ENCODE measurements at places on chromosomes 13 and 19. TPM values are rescaled to one million over a fixed set of nuclear protein-coding genes. Genes with fewer than 3 reads are reported as not detected.

The SULT2B1 gene
- polyA plus RNA-seq = 0.43 TPM

GRCh38 chr13:61935710-61936109 lies 520.1 kb upstream of the PCDH20 start:
- DNase-seq = no peak

DNA sequence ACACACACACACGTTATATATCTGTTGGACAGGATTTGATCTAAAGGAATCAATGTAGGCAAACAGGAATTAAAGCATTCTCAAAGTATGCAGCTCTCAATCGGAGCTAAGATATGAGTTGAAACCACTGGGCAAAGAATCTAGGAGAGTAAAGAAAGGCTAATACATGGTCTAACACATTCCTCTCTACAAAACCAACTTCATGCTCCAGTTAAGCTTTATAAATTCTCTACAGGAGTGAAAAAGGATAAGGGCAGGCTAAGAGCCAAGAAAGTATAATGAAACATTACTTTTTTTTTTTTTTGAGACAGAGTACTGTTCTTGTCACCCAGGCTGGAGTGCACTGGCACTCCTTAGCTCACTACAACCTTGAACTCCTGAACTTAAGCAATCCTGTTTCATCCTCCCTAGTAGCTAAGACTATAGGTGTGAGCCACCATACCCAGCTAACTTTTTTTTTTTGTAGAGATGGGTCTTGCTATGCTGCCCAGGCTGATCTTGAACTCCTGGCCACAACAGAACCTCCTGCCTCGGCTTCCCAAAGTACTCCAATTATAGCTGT lies 10.6 kb downstream of the FBXL3 start:
- no peak for DNase-seq

DNA sequence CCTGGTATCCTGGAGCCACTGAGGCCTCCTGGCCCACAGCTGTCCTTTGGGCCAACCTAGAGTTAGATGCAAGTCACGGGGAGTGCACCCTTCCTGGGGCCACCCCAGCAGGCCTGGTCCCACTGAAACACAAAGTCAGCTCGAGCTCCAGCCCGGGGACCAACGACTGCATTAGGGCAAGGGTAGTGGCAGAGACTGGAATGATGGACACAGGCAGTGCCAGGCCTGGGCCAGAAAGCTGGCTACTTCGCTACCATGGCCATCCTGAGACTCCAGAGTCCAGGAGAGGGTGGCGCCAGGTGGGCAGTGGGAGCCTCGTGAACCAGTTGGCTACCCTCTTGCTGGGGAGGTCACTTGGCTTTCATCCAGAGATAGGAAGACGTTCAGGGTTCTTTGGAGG lies 22.2 kb upstream of the RNF17 start:
- no peak for DNase-seq

- no peak for DNase-seq
Observed at GRCh38 chr13:19882231-19882630, 18.8 kb upstream of the ZMYM5 start.

- DNase-seq = no peak
Observed at GRCh38 chr13:46475541-46475991, 77.4 kb upstream of the LRCH1 start.

DNA sequence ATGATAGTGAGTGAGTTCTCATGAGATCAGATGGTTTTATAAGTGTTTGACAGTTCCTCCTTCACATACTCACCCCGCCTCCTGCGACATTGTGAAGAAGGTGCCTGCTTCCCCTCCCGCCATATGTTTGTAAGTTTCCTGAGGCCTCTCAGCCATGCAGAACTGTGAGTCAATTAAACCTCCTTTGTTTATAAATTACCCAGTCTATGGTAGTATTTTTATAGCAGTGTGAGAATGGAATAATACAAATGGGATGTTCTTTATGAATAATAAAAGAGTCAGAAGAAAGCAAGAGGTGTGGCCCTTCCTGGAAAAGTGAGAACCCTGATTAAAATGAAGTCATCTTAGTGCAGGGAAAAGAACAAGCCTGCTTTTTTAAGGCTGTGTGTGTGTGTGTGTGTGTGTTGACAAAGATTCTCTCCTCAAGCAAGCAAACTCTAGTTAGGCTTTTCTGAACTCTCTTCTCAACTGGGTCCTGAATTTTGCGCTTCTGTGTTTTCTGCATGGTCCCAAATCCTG lies 18.8 kb upstream of the ARGLU1 start:
- no peak for DNase-seq

All from hepatocyte (in vitro differentiated cells).